ENCODE measurements at places on chromosomes 5 and 9.

DNA sequence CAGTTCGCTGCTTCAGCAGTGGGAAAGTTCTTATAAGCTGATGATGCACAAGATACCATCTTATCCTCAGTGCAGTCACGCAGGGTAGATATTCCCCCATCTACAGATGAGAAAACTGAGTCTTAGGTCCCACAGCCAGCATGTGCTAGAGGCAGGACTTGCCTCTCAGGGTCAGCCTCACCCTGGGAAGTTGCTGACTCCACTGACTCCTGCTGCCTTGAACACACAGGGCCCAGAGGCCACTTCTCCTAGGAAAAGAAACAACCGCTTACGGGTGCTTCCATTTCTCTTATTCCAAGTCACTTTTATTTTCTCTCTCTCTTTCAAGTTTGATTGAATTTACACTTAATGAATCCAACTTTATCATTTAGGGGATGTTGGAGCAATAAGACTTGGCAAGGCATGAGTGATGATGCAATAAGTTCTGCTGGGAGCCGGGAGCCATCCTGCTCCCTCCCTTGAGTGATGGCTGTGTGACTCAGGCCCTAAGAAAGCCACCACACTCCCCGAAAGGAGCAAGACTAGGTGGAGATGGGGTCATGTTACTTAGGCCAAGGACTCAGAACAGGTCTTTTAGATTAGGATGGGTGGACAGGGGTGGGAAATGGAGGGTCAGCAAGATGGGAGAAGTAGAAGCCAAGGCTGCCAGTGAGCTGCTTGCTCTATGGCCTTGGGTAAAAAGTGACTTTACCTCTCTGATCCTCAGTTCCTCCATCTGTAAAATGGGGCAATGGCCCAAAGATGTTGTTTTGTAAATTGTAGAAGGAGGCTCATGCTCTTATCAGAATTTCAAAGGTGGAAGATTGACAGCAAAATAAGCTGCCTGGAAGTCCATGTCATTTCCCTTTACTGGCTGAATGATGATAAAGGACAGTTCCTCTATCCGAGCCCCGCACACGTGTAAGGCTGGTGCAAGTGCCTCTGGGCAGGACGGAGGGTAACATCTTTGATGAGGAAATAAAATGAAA, 67.4 kb upstream of the ZNF618 start:
- no peak for DNase-seq

- DNase-seq, result no peak
These were observed 460.2 kb downstream of the ICE1 start for GRCh38 chr5:5882706-5883105.

DNA sequence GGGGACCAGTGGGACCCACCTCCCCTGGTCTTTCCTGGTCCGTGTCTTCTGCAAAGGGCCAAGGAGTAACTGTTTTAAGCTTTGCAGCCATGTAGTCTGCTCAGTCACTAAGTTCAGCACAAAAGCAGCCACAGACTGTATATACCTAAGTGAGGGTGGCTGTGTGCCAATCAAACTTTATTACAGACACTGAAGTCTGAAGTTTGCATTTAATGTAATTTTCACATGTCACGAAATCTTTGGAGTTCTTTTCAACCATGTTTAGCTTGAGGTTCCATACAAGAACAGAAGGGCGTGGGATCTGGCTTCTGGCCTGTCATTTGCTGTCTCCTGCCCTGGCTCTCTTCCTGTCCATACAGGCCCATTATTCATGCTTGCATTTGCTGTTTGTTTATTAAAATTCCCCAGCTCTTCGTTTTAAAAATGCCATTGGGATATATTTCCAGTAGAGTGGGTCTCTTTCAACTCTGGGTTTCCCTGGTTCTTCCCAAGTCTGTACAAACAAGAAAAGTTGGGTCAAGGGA, 64.2 kb upstream of the ECM2 start:
- DNase-seq, result no peak

GRCh38 chr9:98994172-98995058, 50.7 kb downstream of the COL15A1 start:
- no peak for DNase-seq

GRCh38 chr5:108531367-108532128, 149.7 kb upstream of the FBXL17 start:
- no peak for DNase-seq

DNA sequence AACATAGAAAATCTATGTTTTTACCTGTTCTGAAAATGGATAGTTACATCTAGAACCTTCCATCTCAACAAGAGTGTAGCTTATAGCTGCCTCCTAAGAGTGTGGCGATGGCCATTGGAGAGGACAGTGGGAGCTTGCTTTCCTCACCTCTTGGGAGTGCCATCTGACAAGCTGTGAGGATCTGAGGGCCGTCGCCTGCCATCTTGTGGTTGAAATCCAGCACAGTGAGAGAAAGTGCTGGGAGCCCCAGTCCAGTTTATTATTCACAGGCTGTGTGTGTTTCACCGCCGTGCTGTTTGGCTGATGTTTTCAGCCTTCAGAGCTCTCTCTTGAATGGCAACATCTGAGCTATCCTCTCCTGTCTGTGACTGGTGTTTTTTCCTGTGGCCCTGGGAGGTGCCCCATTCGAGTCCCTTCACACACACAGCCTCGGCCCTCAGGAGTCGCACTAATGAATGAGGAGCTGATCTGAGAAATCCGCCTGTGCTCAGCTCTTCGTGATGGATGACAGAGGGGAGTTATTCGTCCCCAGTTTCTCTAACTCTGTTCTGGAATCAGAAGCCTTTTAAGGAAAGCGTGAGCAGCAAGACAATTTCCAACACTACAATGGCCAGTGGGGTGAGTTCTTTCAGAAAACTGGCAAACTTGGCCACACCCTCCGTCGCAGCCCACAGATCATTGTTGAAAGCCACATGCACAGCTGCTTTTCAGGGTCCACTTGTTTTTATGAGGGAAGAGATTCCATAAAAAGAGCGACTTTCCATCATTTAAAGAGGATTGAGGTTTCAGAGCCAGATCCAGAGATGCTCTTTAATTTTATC, 170.3 kb downstream of the PDZD2 start:
- no peak for DNase-seq

GRCh38 chr9:101966691-101967090, 228.2 kb upstream of the GRIN3A start:
- no peak for DNase-seq

DNA sequence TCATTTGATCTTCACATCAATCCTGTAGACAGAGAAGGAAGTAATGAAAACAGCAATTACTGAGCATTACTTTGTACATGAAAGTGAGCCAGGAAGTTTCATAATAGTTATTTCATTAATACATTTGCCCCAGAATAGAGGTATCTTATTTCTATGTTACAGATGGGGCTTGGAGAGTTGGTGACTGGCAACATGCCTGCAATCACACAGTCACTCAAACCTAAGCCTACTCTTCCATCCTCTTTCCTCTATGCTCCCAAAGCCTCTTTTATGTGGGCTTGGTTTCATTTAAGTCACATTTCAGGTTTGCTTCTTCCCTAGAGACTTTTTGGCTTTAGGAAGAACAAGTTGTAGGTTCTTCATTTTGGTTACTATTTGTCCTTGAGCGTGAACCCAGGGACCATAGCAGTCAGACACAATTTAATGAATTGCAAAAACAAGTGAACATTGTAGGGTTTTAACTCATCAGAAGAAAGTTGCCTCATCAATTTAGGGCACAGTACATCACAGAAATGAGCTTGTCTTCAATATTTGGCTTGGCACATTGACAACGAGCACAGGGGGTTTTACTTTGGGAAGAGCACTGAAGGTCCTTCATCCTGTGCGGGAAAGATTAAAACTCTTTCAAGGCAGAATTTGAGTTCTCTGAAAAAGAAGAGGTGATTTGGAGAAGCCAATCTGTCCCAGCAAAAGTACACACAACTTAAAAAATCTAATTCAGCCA, 381.1 kb downstream of the TMEM38B start:
- no peak for DNase-seq

DNA sequence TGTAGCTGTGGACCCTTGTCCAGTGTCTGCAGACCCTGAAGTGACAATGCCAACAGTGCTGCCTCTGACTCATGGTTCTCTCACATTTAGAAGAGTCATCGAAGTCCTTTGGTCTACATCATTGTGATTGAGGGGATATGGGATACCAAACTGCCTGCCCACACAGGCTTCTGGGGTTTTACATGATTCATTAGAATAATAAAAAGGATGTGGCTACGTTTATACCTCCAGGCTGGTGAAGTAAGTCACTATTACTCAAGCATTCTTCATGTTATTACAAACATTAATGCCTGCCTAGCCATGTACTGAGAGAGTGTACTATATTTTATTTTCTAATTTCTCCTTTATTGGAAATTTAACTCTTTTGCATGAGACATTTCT, 365.7 kb downstream of the SPATA31D1 start:
- no peak for DNase-seq

DNA sequence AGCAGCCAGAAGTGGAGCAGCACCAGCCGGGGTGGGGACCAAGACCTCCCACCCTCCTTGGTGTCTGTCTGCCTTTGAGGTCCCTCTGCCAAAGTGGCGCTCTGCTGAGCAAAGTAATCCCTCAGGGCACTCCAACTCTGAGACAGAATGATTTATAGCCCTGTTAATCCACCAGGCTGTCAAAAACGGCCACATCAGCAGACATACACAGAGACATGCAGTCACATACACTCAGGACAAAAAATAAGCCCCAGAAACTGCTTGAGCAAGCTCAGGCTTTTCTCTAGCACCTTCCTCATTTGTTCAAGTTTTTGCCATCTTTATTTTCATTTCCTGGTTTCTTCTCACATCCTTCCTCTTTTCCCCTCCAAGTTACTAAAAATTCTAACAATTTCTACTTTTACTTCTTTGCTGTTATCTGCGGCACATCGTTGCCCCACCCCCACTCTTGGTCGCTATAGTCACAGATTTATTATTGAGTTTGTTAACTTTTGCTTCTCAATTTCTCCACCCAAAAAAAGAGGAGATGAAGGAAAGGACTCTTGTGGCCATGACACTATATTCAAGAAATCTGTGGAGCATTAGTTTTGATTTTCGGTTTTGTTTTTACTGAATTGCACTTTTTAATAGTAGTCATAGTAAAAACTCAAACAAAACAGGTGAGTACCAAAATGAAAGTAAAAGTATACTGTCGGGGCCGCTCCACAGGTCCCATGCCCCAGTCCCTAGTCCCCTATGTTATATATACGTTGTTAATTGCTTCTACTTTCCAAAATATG, 17.4 kb upstream of the ADRB2 start:
- peak; percentile 60 for DNase-seq

- no peak for DNase-seq
These were observed 13.2 kb downstream of the MACIR start for GRCh38 chr5:103271570-103272289.

- no peak for DNase-seq
These were observed 293.0 kb downstream of the CDH12 start for GRCh38 chr5:22560147-22560546.

- DNase-seq, result no peak
These were observed 32.1 kb downstream of the MARCHF3 start for GRCh38 chr5:126998201-126998631.

GRCh38 chr9:115015018-115015635, 84.7 kb upstream of the TNFSF8 start:
- no peak for DNase-seq

GRCh38 chr9:5557606-5558587, 47.6 kb downstream of the PDCD1LG2 start:
- peak; percentile 69 for DNase-seq
